ENCODE measurements at places on chromosomes 3 and 15.

- DNase-seq: peak; percentile 57
These were observed 34.5 kb downstream of the PLA2G4D start for GRCh38 chr15:42059661-42060476.

GRCh38 chr3:115418583-115418982 is 204.7 kb upstream of the GAP43 start:
- DNase-seq: no peak

- DNase-seq: no peak
These were observed 8.7 kb downstream of the SPSB4 start for GRCh38 chr3:141059816-141060215.

- no peak for DNase-seq
These were observed 487.2 kb upstream of the RASGRP1 start for GRCh38 chr15:39051626-39052322.

GRCh38 chr3:15492847-15493360 is 28.6 kb downstream of the COLQ start:
- DNase-seq: no peak

GRCh38 chr3:14418296-14419250 is 16.2 kb downstream of the SLC6A6 start:
- no peak for DNase-seq

DNA sequence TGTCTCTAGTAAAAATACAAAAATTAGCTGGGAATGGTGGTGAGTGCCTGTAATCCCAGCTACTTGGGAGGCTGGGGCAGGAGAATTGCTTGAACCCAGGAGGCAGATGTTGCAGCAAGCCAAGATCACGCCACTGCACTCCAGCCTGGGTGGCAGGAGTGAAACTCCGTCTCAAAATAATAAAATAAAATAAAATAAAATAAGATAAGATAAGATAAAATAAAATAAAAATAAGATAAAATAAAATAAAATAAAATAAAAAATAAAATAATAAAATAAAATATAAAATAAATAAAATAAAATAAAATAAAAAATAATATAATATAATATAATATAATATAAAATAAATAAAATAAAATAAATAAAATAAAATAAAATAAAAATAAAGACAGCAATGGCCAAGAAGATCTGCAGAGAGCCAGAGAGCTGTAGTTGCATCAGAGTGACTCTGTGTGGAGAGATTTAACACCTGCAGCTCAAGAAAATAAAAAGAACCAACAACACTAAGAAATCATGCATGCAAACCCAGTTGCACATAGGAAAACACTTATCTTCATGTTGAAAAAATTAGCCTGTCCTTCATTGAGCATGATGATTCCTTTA is 25.9 kb downstream of the LIPH start:
- no peak for DNase-seq

GRCh38 chr3:28212681-28213080 is 28.7 kb upstream of the CMC1 start:
- DNase-seq: no peak

GRCh38 chr3:134485075-134485717 is 589 bp downstream of the ANAPC13 start:
- DNase-seq: no peak

- DNase-seq: peak; percentile 46
These were observed 71.3 kb upstream of the MBNL1 start for GRCh38 chr3:152197451-152197850.

GRCh38 chr15:63040954-63041353 is 1.6 kb upstream of the TPM1 start:
- no peak for DNase-seq

DNA sequence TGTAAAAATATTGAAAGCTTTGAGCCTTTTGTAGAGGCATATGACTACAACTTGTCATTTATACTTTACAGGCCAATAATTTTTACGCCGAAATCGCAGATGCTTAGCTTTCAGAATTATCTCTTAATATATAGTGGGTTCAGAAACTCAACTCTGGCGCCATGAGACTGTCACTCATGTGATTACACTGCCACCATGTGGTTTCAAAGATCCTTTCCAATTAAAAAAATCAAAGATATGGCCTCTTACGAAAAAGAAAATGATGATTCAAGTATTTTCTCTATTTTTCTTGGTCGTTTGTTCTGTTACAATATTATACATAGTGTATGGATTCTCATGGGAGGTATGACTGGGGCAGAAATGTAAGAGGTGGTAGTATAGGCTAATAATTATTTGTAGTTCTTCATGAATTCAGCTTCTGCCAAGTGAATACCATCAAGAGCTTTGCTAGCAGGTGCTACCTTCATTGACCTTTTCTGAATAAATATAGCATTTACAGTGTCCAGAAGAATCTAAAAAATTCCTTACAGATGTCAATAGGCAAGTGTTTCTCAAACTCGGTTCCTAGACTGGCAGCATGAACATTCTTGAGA is 751.7 kb upstream of the GOLIM4 start:
- no peak for DNase-seq

DNA sequence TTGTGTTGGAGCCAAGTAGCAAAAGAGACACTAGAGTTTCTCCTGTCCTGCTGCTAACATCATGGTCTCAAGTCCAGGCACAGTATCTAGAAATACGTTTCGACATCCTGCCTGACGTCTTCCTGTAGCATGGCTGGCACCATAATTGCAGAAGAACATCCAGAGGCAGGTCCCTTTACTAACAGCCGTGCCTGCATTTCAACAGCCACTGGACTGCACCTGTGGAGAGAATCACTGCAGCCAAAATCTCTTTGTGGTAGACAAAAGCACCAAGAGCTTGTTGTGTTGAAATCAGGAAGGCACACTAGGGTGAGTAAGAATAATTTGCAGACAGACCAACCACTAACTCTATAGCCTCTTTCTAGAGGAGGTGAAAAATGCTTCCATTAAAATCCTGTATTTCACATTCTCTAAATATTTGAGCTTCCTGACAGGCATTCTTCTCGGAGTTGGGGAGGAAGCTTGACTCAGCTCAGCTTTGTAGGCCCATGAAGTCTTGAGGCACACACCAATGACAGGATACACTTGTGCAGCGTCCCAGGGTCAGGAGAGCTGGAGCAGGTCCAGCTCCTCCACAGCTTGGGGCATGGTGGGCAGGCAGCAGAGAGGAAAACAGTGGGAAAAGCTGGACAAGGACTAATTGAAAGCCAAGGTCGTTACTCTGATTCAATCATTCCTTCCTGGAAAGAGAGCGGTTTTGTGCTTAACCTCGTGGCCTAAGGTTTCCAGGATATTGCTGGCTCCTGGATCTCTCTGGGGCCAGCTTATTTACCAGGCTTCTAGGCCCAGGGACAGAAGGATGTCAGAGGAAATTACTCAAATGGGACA is 244.9 kb downstream of the FAM43A start:
- DNase-seq: no peak

DNA sequence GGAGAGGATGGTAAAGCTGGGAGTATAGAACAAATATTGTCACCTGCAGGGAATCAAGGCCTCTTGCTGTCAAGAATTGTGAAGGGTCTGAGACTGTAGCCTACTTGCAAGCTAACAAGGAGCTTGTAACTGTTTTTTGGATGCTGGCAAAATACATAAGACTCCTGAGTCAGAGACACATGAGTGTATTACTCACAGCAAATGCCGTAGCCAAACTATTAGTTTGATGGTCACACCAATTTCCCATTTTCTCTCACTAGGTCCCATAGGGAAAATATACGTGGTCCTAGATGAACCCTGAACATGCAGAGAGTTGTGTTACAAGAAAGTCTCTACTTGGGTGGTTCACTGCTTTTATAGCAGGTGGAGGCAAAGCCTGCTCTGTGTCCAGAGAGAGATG is 44.7 kb upstream of the LIPC start:
- no peak for DNase-seq

Measured in hematopoietic multipotent progenitor cell treated with erythropoietin and hydrocortisone succinate and interleukin-3 and kit ligand, for 17 days (in vitro differentiated cells).